ENCODE measurements at places on chromosomes 1 and 21.
A peak's percentile ranks its signal among the peaks of the same experiment; 100 is the strongest.

DNA sequence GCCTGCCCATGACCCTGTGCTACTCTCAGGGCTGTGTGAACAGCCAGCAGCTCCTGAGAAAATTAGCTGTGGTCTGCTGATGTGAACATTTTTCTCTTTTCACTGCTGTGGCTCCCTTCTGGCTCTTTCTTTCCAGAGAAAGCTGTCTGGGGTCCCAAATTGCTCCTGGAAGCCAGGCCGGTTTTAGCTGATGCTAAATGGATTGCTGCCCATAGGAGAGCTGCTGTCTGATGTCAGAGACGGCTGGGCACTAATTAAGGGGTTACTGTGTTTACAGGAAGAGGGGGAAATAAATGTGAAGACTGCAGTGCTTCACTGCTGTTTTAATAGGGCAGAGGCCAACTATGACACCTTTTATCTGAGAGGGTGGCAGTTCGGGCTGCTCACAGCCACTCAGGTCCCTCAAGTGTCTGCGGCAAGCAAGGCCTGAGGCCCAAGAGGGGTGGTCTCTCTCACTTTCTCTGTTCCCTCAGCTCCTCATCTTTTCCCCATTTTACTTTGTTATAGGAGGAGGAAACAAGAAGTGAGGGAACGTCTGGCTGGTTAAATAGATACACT lies 106.0 kb upstream of the GNG12 start:
- no peak for DNase-seq

GRCh38 chr21:43902441-43902840 lies 37.4 kb downstream of the AGPAT3 start:
- peak; percentile 25 for DNase-seq

DNA sequence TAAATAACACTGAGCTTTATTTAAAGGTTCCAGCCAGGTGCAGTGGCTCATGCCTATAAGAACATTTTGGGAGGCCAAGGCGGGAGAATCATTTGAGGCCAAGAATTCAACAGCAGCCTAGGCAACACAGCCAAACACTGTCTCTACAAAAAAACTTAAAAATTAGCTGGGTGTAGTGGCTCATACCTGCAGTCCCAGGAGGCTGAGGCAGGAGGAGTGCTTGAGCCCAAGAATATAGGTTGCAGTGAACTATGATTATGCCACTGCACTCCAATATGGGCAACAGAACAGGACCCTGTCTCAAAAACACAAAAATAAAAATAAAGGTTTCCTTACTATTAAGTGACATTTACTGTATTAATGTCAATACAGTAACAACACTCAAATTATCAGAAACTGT lies 2.1 kb downstream of the TAF12 start:
- DNase-seq, result no peak

DNA sequence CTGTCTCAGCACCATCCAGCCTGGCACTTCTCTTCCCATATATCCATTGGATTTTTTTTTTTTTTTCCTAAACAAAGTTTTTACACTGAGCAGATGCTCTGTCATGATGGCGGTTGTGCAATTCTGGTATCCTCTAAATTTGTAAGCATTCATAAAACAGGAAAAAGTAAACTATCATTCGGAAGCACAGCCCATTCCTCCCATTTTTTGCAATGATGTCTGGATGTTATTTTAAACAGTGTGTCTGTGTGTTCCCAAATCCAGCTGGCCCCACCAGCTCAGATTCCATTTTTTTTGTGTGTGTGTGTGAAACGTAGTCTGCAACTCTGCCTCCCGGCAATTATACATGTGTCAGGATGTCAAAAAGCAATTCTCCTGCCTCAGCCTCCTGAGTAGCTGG lies 33.5 kb downstream of the PDPN start:
- DNase-seq, result peak; percentile 37

DNA sequence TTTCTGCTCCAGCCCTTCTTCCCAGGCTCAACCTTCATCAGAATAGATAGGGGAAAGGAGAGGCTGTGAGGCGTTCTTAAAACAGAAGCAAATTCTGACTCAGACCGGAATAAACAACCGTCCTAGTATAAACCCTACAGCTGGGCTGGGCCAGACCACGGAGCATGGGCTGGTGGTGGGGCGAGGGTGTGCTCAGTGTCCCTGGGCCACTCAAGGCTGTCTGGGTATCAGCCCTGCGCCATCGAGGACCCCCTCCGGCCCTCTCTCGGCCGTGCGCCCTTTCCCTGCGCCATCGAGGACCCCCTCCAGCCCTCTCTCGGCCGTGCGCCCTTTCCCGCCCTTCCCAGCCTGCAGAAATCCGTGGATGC lies 36.0 kb downstream of the CAPN2 start:
- peak; percentile 38 for DNase-seq

GRCh38 chr1:81406292-81406999 lies 394.3 kb upstream of the ADGRL2 start:
- DNase-seq, result no peak

GRCh38 chr1:42133390-42133789 lies 19.8 kb upstream of the GUCA2B start:
- no peak for DNase-seq

GRCh38 chr1:216248628-216249027 lies 174.6 kb downstream of the USH2A start:
- DNase-seq, result no peak

DNA sequence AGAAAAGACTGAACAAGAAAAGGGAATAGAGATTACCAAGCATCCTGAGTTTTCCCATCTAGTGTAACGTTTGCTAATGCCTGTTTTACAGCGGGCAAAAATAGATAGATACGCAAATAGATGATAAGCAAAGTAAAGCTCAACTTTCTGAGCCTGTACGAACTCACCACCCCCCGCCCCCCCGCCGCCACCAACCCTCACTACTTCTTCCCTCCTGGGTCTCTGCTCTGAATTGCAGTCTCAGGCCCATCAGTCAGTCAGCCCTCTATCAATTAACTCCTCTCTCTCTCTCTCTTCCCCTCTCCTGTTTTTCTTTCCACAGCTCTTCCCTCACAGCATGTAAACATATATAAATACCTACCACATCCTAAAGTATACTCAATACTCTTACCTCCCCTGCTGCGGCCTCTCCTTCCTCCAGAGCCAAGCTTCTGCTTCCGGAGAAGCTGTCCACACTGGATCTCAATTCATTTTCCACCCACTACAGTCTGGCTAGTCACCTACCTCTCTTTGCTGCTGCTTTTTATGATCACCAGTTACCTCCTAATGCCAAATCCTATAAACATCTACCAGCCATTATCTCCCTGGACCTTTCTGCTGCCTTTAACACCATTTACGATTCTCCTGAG lies 64.6 kb downstream of the CAPN2 start:
- DNase-seq, result no peak

DNA sequence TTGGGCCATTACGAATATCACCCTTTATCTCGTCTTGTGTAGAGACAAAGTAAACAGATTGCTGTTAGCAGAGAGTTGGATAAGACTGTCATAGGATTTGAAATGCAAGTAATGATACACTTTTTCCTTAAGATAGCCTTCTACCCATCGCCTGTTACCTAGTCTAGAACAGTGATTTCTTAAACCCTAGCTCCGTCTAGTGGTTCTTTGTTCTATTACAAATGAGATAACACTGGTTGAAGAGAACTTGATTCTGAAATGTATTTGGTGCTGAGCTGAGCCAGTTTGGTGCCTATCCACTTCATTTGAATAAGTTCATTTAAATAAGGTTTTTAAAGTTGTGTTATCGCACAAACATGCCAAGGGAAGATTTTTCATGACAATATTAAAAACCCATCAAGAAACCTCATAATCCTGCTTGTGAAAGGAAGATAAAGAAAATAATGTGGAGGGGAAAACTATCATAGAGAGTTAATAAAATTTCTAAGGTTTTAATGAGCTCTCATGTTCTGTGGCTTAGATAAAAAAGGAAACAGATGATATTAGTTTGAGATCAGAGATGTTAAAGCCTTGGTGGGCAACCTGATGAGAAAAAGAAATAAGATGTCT lies 1.5 kb upstream of the KCNH1 start:
- DNase-seq, result peak; percentile 70

- DNase-seq, result no peak
Measured at GRCh38 chr1:14951766-14952165, 201.8 kb upstream of the TMEM51 start.

- DNase-seq, result no peak
Measured at GRCh38 chr1:213131851-213132655, 81.0 kb downstream of the RPS6KC1 start.

- DNase-seq, result no peak
Measured at GRCh38 chr1:172499636-172500141, 33.3 kb upstream of the SUCO start.

DNA sequence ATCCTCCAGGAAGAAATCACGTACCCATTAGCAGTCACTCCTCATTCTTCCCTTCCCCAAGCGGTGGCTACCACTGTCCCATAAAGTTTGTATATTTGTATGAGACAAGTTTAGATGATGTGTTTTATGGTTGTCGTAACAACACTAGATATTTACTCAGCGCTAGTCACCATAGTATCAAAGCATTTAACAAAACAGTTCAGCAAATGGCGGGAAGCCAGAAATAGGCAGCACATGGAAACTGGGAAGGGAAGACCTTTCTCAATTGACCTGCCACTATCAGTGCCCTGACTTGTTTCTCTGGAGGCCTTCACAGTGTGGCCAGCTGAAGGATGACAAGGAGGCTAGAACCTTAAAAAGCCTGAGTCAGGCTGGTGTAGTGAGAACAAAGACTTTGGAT lies 31.1 kb downstream of the CNST start:
- DNase-seq, result peak; percentile 89

GRCh38 chr1:36304521-36304920 lies 1.6 kb upstream of the SH3D21 start:
- DNase-seq, result no peak

DNA sequence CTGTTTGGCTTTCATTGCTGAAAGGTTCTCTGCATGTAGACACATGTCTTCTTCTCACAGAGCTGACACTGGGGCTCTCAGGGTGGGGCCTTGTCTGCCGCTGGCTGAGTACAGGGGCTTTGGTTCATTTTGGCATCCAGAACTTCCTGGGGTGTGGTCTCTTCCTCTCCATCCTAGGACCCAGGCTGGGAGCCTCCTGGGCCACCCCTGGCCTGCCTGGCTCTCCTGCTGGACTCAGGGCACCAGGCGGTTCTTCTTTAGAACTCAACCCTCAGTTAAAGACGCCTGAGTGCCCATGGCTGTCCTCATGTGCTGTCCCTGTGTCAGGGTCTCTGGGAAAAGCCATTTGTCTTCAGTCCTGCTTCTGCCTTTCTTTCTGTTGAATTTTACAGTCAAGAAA lies 5.5 kb upstream of the KRTAP10-5 start:
- DNase-seq, result no peak

- DNase-seq, result no peak
Measured at GRCh38 chr1:205332015-205332791, 10.7 kb upstream of the NUAK2 start.

GRCh38 chr1:47390843-47391242 lies 25.2 kb upstream of the FOXE3 start:
- no peak for DNase-seq

GRCh38 chr1:18422076-18422777 lies 58.5 kb upstream of the KLHDC7A start:
- no peak for DNase-seq

GRCh38 chr1:204979891-204980649 lies 62.9 kb upstream of the CNTN2 start:
- DNase-seq, result no peak

DNA sequence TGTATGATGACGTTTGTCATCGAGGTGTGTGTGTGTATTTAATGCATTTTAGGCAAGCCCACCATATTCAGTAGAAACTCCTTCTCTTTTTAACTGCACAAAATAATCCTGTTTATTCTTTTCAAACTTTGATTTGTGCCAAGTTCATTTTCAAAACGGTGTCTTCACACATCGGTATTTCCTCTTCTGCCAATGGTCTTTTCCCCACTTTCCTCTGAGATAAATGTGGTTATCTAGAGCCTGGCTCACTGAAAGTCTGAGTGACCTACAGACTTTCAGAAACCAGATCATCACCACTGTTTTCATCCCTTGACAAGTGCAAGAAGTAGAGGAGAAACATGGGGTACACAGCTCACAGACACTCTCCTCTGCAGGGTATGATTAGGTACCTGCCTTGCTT lies 69.4 kb downstream of the GPATCH2 start:
- DNase-seq, result no peak

GRCh38 chr1:59007429-59007819 lies 223.6 kb upstream of the JUN start:
- DNase-seq, result no peak

Measured in AG10803 (cell line).